ENCODE measurements at places on chromosomes 1 and 21.

GRCh38 chr1:82319546-82319945, 518.8 kb downstream of the ADGRL2 start:
- DNase-seq: no peak

GRCh38 chr21:21063828-21064227, 65.6 kb downstream of the NCAM2 start:
- DNase-seq: no peak

DNA sequence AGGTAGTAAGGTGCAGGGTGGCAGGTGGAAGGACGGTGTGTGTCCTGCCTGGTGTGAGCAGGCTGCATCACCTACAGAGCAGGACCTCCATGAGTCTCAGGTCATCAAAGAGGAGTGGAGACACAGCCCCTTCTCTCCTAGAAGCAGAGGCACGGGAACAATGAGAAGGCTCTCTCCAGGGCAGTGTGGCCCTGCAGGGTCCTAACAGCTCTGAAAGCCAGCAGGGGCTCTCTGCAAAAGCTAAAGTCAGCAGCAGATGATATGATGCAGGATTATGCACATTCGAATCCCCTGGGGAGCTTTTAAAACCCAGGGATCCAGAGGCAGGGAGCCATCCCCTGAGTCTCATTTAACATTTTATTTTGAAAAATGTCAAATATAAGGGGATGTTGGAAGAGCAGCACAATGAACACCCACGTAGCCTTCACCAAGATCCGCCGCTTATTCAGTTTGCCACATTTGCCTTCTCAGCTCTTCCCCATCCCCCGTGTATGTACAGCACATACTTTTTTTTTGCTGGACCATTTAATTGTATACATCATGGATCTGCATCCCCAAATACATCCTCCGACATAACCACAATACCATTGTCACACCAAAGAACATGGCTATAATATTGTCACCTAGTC, 88.1 kb downstream of the CNIH3 start:
- DNase-seq: no peak

GRCh38 chr1:181592255-181592859, 109.0 kb downstream of the CACNA1E start:
- no peak for DNase-seq

DNA sequence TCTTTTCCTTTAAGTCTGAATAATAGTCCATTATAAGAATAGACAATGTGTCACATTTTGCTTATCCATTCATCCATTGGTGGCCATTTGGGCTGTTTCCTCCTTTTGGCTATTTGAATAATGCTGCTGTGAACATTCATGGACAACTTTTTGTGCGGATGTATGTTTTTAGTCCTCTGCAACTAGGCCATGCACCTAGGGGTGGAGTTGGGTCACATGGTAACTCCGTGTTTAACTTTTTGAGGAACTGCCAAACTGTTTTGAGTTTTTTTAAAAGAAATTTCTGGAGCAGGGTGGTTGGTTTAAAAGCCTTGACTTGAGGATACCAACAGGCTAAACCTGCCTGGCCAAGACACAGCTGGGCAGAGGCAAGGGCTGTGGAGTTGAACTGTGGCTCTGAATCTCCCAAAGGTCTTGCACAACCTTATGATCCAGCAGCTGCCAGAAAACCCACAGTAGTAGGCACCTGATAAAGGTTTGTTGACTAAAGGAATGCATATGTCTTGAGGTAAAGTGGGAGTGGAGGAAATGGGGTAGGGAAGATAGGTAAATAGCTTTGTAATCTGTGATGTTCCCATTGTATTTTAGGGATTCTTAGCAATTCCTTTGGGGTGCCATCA, 5.6 kb upstream of the RPTN start:
- DNase-seq: no peak

- peak; percentile 84 for DNase-seq
These were observed 4.5 kb upstream of the NHLH1 start for GRCh38 chr1:160362168-160362957.

DNA sequence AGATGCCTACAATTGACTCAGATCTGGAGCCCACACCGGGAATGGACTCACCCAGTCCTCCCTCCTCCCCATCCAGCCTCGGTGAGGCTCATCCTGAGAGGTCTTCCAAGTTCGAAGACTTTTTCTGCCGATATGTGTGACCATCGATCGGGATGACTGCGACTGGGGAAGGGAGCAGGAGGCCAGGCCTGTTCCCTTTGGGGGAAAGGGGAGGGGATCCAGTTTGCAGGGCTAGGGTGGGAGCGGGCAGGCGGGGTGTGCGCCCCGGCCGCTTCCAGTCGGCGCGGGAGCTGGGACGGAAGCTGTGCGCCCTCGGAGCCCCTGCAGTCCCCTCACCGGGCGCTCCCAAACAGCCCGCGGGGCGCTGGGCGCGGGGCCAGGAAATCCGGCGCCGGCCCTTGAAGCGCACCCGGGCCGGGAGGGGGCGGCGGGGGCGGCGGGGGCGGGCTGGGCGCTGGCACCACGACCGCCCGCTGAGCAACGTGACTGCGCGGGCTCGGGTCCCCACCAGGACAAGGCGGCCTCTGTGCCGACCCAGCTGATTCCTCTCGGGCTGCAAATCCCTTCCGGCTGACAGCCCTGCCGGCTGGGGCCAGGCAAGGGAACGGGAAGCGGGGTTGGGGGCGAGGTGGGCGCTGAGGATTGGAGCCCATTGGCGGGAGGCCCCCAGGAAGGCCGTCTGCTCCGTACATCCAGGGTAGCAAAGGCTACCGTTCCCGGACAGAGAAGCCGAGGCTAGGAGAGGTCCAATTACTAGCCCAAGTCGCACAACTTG, 103.9 kb downstream of the EBNA1BP2 start:
- DNase-seq: peak; percentile 43

DNA sequence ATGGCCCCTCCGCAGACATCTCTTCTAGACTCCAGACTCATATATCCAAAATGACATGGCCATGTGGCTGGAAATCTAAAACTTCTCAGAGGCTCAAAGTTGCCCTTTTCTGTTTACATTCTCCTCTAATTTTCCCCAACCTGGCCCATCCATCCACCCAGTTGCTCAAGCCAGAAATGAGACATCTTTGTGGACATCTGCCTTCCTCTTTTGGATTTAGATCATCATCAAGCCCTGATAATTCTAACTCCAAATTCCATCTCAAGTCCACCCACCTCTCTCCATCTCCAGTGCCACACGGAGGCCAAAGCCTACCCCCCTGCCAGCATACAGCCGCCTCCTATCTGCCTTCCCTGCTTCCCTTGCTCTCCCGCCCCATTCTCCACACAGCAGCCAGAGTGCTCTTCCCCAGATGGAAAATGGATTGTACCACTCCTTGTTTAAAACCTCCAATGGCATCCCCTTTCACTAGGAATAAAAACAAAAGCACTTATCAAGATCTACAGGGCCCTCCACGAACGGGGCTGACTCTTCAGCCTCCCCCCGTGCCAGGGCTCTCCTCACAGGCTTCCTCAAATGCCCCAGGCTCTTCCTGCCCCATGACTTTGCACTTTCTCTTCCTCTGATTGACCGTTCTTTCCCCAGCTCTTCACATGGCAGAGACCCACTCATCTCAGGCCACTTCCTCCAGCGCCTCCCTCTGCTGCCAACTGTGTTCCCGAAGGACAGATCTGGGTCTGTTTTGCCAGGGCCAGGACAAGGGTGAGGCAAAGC, 40.1 kb downstream of the SYT6 start:
- DNase-seq: no peak

DNA sequence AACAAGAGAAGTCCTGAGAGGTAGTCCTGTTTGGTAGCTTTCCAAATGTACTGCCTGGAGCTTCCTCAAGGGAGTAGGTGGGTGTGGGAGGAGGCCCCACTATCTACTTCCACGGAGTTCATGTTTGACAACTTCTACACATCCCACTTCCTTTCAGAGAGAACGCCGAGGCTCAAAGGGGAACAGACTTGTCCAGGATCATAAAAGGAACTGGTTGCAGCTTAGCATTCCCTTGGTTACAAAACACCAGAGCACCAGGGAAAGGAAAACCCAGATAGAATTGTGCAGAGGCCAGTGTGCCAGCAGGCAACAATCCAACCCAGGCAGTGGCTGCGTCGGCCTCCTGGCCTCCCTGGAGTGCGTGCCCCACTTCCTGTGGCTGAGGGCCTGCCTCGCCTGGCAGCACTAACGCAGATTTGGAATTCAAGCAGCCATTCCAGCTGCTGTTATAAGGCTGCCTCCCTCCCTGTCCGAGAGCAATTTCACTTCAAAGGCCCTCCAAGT, 4.2 kb upstream of the RAP1GAP start:
- DNase-seq: no peak

DNA sequence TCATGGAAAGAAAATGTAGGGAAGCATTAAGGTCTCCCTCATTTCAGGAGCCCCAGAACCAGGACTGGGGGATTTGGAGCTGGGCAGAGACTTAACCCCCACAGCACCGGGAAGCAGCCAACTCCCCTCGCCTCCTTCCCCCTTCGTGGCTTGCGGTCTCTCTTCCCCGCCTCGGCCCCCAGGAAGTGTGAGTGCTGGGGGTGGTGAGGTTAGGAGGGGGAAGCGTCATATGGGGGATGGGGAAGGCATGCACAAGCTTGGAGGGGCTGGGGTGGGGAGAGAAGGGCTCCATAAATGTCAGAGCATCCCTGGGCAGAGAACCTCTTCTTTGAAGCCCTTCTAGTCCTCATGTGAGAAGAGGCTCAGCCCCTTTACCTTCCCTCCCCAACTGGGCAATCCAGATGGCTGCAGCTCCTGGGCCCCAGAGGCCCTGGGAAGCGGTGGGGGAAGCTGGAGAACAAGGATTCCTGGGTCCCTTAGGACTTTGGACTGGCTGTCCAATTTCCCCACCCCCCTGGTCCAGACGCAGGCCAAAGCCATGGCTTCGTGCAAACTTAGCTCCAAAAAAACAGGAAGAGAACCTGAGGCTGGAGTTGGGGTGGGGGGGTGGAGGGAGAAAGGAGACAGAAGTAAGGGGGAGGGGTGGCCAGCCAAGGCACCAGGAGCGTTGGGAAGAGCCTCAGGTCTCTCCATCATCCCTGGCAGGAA, 7.8 kb downstream of the ZBTB7B start:
- DNase-seq: no peak

GRCh38 chr1:6909857-6910256, 124.6 kb downstream of the CAMTA1 start:
- DNase-seq: no peak

GRCh38 chr21:44520326-44521300, 19.4 kb downstream of the KRTAP10-1 start:
- DNase-seq: no peak

Measured in brain (organoid and tissue), 16 donors.